ENCODE measurements at places on chromosomes 12 and 14.

DNA sequence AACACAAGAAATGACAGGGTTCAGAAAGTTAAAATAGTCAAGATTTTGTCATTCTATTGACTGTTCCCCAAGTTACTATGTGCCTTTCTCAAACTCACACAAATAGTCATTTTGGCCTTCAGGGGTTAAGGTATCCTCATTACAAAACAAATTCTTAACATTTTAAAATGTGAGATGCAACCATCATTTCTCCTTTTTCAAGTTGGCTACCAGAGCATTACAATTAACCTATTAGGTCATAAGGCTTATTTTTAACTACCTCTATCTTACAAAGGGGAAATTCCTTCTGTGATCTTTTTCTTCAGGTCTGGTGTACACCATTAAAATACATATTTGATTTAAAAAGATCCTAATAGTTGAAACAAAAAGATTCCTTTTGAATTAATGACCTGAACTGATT is 61.2 kb downstream of the SLC38A1 start:
- DNase-seq, result no peak

GRCh38 chr14:95156161-95157047 is 925 bp downstream of the DICER1 start:
- DNase-seq, result no peak

DNA sequence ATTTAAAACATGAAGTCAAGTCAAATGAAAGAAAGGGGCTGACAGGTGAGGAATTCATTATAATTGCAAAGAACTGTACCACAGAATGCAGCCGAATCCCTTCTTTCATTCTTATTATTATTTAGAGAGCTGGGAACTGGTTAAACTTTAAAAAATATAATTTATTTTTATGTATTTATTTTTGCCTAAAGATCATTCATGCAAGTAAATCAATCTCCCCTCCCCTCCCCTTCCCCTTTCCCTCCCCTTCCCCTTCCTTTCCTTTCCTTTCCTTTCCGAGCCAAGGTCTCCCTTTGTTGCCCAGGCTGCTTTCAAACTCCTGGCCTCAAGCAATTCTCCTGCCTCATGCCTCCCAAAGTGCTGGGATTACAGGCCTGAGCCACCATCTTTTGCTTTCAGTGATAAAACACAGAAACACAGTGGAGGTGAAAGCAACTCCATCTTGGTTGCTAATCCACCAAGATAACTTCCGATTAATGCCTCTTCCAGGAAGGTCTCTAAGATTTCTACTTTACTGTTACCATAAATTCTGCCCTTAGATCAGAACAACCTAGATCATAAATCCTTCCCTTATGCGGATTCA is 6.0 kb upstream of the UBC start:
- no peak for DNase-seq

GRCh38 chr14:95292660-95293425 is 26.9 kb downstream of the CLMN start:
- DNase-seq, result no peak

DNA sequence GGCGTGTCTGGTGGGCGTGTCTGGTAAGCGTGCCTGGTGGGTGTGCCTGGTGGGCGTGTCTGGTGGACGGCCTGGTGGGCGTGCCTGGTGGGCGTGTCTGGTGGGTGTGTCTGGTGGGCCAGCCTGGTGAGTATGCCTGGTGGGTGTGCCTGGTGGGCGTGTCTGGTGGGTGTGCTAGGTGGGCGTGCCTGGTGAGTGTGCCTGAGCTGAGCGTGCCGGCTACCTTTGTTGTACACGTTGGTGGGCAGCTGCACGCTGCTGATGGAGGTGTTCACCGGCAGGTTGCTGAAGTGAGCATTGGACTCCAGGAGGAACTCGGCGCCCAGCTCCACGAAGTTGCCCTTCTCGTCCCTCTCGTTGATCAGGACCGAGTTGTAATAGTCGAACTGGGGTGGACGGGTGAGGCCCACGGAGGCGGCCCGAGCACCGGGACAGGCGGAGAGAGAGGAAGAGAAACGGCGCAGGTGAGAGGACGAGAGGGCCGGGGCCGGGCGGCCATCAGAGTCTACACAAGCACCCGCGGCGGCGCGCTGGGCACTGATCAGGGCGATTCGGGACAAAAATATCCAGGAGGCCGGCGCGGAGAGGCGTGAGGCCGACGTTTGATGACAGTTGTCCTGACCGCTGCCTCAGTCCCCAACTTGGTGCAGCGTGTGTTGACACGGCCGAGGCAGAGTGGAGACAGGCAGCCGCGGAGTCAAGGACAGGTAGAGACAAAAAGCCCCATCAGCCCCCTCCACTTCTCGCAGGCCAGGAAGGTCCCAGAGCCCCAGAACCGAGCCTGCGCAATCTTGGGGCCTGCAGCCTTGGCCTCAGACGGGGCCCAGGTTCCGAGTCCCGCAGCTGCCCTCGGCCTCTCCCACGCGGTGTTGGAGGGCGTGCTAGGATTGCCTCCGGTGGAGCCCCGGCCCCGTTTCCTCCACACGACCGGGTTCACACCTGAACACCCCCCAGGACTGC is 10.5 kb downstream of the CACNA2D4 start:
- no peak for DNase-seq

- DNase-seq, result peak; percentile 97
Observed at GRCh38 chr12:77032406-77032805, 33.0 kb downstream of the E2F7 start.

GRCh38 chr12:75711271-75711670 is 199.9 kb upstream of the KRR1 start:
- DNase-seq, result no peak

DNA sequence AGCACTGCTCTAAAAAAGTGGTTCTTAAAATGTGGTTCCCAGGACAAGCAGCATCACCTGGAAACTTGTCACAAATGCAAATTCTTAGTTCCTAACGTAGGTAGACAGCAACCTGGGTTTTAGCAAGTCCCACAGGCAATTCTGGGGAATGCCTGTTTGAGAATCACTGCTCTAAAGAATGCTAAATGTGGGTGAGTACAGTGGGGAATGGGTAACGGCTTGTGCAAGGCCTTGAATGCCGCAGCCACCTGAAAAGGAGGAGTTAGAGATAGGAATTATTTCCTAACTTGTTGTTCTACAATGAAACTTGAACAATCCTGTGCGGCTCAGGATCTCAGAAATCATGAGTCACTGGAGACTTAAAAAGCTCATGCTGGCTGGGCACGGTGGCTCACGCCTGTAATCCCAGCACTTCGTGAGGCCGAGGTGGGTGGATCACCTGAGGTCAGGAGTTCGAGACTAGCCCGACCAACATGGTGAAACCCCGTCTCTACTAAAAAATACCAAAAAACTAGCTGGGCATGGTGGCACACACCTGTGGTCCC is 34.9 kb downstream of the GNS start:
- no peak for DNase-seq

- peak; percentile 51 for DNase-seq
Observed at GRCh38 chr12:25767606-25768005, 190.9 kb upstream of the RASSF8 start.

GRCh38 chr14:68084256-68084655 is 264.7 kb downstream of the RAD51B start:
- no peak for DNase-seq

DNA sequence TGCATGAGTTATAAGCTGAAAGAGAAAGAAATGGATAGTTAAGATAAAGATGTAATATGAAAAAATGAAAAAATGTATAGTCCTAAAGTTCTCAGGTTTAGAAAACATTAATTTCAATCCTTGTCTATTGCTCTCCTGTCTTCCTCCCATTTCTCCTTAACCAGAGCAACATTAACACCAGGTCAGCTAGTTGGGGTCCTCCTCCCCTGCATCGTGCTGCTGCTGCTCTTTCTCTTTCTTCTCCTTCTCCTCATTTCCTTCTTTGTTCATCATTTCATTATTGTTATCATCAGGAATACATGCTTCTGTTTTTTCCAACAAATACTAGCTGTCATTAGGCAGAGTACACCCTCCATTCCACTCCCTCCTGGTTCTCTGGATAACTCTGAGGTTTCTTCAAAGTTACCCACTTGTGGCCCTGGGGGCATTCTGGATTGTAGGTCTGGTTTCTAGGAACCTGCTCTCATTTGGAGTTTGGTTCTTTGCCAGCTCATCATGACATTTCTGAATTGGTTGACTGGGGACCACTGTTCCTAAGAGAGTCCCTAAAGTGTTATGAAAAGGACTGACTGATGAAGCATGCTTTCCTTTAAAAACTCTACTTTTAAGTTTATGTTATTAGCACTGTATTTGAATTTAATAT is 17.0 kb downstream of the ACSS3 start:
- no peak for DNase-seq

DNA sequence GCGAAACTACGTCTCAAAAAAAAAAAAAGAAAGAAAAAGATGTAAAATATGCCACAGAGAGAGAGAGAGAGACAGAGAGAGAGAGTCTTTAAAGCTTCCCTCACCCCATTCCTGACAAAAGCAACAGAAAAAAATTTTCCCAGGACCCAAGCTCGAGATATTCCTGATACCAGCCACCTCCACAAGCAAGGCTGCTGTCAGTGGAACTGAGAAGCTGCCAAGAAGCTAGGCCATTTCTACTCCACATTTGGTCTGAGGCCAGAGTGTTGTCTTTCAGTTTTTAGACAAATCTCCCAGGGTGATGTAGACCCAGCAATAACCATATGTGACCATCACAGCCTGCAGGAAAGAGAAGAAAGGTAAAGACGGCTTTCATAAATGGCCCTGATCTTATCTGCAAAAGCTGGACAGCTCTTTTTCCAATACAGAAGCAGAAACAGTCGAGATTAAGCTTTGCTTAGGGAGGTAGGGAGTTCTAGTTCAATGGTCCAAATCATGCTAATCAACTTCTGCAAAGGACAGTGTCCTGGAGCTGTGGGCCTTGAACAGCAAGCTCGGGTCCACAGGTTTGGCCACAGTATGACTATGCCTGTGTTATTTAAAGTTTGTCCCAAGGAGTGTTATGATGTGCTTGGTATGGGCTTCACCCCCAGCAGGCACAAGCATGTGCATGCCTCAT is 130.3 kb upstream of the NUDT4 start:
- DNase-seq, result no peak

- no peak for DNase-seq
Observed at GRCh38 chr12:17296882-17297281, 690.9 kb upstream of the LMO3 start.

GRCh38 chr14:100682749-100683148 is 43.9 kb upstream of the DLK1 start:
- no peak for DNase-seq

GRCh38 chr12:50568338-50569091 is 63.7 kb downstream of the DIP2B start:
- no peak for DNase-seq

DNA sequence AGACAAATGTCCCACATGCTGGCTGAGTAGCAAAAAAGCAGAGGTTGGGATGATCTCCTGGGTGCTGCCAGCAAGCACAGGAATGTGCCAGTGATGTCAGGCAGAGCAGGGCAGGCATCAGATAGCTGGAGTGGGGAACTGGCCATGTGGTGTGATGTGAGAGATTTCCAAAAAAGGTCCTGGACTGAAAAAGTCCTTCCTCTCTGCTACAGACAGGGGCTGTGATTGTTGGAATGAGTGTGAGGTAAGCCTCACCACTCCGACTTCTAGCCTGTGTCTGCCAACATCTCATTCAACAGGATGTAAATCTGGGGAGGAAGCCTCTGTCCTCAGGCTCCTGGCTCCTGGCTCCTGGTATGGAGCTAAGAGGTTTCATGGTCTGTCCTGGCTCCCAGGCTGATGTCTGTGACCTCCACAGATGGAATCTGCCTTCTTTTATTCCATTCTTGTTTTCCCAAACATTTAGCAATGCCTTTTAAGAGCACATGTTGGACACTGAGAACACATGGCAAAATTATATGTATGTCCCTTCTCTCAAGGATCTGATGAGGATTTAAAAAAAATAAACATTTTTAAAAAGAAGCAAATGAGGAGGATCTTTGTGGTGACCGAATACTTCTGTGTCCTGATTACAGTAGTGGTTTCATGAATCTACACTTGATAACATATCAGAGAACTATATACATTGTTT is 50.1 kb upstream of the STK38L start:
- DNase-seq, result peak; percentile 40

GRCh38 chr12:38516418-38516817 is 199.8 kb downstream of the ALG10B start:
- DNase-seq, result no peak

DNA sequence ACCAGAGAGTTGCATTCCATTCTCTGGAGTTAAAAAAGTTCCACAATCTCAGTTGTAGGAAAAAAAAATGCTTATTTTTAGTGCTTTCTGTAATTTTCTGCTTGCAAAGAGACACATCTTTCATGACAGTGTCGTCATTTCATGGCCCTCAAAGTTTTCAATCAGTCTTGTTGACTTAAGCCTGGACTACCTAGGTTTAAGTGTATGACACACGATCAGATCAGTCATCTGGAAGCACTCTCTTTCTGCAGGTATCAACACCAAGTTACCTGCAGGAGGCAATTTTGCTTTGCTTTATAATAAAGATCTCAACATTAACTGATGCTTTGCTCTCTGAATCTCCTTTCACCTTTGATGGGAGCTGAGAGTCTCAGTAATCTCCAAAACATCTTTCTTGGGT is 251.6 kb downstream of the BCAT1 start:
- no peak for DNase-seq

DNA sequence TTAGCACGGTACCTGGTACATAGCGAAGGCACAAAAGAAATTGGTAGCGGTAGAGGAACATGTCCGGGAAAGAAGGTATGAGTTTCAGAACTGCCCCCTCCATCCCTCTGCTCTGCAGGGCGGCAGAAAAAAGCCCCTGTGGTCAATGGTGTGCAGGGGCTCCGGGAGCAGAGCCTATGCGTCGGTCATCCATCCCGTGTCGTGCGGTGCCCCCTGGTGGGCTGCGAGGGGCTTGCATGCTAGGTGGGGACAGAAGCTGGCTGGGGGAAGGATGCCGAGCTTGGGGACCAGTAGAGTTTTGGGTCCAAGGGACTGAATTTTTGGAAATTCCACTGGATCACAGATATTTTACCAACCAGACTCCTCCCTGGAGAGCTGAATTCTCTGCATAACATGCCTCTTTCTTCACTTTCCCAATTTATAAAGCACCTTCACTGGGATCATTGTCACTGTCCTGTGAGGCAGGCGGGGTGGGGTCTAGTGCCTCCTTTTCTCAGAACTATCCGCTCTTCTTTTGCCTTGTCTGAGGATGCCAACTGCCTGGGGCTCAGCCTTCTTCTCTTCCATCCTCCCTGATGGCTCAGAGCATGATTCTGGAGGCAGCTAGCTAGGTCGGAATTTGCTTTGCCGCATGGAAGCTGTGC is 148.7 kb downstream of the SMOC1 start:
- DNase-seq, result no peak

DNA sequence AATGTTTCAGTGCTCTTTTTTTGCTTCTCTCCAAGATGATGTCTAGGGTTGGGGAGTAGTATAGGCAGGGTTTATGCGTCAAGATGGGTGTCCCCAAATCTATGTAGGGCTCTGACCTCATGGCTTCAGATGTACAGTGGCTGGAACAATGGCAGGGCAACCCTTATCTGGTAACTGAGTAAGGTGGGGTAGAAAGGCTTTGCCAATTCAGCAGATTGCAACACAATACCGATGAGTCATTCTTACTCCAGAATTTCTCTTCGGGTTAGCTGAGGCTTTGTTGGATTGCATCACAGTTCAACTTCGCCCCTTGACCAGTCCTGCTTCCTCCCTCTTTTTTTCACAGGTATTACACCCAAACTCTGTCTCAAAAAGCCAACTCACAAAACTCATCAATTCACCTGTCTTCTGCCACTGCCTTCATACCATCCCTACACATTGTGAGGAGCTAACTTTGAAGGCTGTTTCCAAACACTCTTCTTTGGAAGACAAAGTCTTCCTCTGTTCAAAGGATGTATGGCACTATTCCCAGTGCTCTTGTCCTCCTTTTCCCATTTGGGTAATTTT is 190.2 kb upstream of the CNOT2 start:
- DNase-seq, result peak; percentile 35

Measured in foreskin keratinocyte (primary cell).